Renal cortical epithelial cell (primary cell): ENCODE measurements at places on chromosomes 11 and 22. TPM values are rescaled to one million over a fixed set of nuclear protein-coding genes. Genes with fewer than 3 reads are reported as not detected.

The OR8G1 gene
- total RNA-seq, result not detected in 2 replicates

The ROBO4 gene
- total RNA-seq, result 0.85 and 4.2 TPM in 2 replicates

The SLCO2B1 gene
- total RNA-seq, result 4.2 and 60.3 TPM in 2 replicates

The MMP26 gene
- not detected in 2 replicates for total RNA-seq

The CREB3L1 gene
- 2.1 and 6.7 TPM in 2 replicates for total RNA-seq

The NXPE4 gene
- not detected in 2 replicates for total RNA-seq

The CLMP gene
- total RNA-seq, result 22.7 and 48.9 TPM in 2 replicates

The CCDC89 gene
- total RNA-seq, result 1.4 and 5.8 TPM in 2 replicates

The KCNJ4 gene
- not detected in 2 replicates for total RNA-seq

The ASPHD2 gene
- 5.4 and 5.6 TPM in 2 replicates for total RNA-seq

DNA sequence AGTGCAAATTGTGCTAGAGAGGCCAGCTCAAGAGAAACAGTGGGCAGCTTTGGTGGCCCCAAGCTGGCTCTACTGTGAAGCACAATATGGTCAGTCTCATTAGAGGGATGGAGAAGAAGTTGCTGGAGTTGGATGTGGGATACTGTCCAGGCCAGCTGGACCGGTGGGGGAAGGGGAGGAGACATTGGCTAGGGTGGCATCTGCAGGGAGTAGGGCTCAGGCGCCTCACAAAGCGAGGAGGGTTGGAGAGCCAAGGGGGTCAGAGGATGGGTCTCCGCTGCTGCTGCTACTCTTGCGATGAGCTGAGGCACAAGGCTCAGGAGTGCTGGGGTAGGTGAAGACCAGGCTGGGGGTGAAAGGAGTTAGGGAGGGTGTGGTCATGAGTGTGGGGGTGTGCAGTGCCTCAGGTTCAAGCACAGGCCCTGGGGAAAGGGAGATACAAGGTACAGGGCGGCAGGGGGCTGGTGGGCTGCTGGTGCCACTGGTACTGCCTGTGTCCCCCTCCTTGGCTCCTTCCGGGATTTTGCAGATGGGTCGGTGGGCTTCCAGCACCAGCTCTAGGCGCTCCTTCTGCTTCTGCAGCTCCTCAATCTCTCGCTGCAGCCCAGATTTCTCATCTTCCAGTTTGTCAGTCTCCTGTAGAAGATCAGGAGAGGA is 2.3 kb downstream of the CCDC85B start:
- DNase-seq, result no peak

- peak; percentile 4 for DNase-seq
Measured at GRCh38 chr11:116641561-116642045, 131.2 kb downstream of the BUD13 start.

DNA sequence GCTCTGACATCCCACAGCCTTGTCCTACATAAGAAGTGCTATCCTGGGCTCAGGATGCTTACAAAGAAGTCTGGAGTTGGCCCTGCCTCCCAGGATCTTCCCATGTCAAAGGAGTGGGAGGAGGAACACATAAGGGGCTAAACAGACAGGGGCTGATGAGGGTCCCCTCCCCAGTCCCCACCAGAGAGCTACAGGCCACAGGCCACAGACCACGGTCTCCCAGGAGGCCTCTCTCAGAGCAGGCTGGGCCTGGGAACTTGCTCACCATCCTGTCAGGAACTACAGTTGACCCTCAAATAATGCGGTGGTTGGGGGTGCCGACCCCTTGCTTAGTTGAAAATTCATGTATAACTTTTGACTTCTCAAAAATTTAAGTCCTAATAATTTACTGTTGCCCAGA is 315.5 kb downstream of the NTM start:
- DNase-seq, result no peak

- no peak for DNase-seq
Measured at GRCh38 chr22:41825376-41825775, 7.5 kb upstream of the SREBF2 start.

GRCh38 chr11:114136686-114137640 is 77.5 kb downstream of the ZBTB16 start:
- no peak for DNase-seq

GRCh38 chr11:114774599-114775361 is 96.5 kb downstream of the NXPE2 start:
- DNase-seq, result peak; percentile 1

- no peak for DNase-seq
Measured at GRCh38 chr11:33214187-33214586, 43.0 kb upstream of the HIPK3 start.

GRCh38 chr11:125950696-125951651 is 5.1 kb downstream of the VSIG10L2 start:
- no peak for DNase-seq

DNA sequence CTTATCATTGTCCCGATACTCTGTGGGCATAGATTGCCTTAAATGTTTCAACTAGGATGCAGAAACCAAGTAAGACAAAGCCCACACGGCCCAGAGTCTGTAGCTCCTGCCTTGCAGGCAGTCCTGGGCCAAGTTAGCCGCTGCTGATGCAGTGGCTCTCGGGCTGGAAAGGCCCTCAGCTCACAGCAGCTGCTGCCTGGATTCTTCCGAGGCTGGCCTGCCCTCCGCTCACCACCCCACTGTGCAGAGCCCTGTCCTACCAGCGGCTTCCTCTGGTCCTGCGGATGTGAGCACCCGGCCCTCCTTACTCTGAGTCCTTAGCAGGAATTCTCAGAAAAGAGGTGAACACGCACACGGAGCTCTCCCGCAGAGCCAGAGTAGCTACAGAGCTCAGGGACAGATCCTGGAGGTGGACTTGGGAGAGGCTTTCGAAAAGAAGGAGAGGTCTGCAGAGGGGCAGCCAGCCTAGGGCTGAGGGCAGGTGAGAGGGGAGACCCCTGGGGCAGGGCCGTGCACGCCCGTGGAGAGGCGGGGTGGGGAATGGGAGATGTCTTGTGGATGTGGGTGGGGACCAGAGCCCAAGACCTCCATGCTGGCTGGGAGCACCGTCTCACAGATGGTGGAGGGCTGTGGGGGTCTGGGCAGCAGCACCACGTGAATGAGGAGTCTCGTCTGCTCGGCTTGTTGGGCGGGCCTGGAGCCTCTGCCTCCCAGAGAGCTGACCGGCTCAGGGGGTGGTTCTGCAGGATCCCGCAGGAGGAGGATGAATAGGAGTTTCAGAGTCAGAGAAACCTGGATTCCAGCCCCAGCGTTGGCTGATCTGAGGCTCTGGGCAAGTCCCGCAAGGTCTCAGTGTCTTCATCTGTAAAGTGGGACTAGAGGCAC is 117.4 kb upstream of the B3GAT1 start:
- no peak for DNase-seq

GRCh38 chr11:117723277-117724024 is 73.6 kb downstream of the DSCAML1 start:
- no peak for DNase-seq

GRCh38 chr11:61766353-61766841 is 14.0 kb downstream of the MYRF start:
- DNase-seq, result no peak

- DNase-seq, result no peak
Measured at GRCh38 chr11:131178020-131178419, 192.4 kb upstream of the NTM start.

DNA sequence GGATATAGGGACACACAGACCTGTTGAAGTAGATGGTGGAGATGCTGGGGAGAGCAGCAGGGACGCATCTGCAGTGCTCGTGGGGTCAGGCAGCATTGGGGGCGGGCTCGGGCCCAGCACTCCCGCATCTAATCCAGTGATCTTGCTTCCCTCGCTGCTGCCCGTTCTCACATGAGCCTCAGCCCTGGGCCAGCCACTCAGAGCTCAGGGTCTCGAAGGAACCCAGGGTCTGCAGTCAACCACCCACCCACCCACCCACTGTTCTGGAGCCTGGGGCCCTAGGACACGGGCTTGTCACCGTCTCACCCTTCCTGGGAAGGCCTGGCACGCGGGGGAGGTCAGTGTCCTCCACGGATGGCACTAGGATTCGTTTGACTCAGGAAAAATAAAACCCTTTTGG is 406.0 kb downstream of the TBC1D22A start:
- DNase-seq, result no peak
